ENCODE measurements at places on chromosomes 16 and 17.

DNA sequence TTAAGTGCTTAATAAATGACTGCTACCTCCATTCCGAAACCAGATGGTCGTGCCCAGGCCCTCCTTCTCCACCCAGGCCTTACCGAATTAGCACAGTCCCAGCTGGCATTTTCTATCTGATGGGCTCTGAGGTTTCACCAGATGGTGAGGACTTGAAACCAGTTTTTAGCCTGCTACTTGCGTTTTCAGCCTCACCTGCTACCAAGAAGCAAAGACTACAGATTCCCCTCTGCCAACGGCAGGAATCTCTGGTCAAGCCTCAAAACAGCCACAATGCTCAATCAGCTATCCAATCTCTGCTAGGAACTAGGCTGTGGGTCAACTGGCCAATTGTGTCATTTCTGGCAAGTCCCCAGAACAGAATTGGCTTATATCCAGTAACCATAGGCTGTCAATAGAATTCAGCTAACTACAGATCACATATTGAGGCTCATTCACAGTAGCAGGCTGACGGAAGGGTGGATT is 11.7 kb downstream of the PECAM1 start:
- DNase-seq: peak; percentile 97

DNA sequence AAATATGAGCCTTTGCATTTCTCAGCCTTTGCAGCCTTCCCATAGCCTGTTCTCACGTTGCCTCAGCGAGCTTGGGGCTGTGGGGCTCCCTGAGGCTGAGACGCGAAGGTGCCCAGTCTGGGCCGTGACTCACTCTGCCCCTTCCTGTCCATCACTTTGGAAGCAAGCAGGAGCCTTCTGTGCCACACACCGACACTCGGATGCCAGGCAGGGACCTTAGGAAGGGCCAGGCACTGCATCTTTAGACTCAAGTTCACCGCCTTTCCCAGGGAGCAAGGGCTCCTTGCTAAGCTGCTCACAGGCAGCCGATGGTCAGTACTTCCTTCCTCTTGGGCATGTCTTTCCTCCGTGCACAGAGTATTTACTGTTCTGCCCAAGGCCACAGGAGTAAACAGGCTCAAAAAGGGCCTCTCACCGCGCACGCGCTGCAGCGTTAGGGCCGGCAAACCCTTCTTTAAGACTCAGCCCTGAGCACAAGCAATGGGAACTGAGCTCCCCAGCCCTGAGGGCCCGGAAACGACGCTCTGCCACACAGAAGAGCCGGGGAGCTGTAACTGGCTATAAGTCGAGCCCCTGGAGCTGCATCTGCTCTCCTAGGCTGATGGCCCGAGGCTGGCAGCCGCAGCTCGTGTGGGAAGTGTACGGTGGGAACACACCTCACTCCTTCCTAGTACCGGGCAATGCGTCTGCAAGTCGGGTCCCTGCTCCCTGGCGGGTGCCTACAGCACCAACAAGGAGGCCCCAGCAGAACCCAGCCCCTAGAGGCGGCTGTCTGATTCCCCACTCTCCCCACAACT is 7.2 kb downstream of the TIMM22 start:
- no peak for DNase-seq

DNA sequence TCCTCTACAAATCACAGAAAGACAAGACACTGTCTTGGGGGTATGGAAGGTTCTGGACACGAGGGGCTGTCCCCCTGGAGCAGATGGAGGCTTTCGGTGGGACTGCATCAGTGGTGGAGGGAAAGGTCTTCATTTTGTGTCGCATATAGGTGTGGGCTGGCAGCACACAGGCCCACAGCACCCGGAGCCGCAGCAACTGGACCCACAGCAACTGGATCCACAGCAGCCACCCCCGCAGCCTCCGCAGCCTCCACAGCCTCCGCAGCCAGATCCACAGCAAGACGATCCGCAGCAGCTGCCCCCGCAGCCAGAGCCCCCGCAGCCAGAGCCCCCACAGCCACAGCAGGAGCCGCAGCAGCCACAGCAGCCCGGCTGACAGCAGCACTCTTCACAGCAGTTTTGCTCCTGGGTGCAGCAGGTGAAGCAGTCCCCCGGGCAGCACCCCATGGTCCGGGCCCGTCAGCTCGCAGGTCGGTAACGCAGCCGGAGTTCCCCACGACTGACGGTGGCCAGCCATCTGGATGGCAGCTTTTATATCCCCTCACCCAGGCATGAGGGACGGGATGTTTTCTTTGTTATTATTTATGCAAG is at the start of gene KRTAP17-1:
Gene KRTAP17-1, minus strand, starts transcription at position 507 of the 591 bp plus-strand sequence. Its CDS starts 60 bp downstream, at position 447.
- DNase-seq: no peak

GRCh38 chr16:2035431-2036199 is 8.9 kb downstream of the NHERF2 start:
- no peak for DNase-seq

DNA sequence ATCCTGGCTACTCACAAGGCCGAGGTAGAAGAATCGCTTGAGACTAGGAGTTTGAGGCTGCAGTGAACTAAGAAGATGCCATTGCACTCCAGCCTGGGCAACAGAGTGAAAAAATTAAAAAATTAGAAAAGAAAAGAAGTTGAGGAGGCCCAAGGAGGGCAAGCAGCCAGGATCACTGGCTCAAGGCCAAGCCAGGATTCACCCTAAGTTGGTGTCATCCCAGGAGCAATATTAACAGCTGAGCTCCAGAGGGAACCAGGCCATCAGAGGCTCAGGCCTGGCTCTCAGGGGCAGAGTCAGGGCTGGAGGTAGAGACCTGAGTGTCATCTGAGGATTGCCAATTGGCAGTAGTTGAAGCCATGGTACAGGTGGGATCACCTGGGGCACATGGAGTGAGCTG is 20.7 kb downstream of the DRC3 start:
- no peak for DNase-seq

DNA sequence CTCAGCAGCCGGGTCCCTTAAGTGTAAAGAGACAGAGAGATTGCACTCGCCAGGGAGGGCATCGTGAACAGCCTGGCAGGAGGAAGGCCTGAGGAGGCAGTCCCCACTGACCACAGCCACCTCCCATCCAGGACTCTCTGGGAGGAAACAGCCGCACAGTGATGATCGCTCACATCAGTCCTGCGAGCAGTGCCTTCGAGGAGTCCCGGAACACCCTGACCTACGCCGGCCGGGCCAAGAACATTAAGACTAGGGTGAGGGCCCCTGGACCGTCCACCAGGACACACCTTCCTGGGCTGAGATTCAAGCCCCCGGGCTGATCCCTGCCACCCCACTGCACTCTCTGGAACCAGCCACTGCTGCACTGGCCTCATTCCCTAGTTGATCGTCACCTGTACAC is 14.0 kb downstream of the BTBD17 start:
- DNase-seq: no peak

DNA sequence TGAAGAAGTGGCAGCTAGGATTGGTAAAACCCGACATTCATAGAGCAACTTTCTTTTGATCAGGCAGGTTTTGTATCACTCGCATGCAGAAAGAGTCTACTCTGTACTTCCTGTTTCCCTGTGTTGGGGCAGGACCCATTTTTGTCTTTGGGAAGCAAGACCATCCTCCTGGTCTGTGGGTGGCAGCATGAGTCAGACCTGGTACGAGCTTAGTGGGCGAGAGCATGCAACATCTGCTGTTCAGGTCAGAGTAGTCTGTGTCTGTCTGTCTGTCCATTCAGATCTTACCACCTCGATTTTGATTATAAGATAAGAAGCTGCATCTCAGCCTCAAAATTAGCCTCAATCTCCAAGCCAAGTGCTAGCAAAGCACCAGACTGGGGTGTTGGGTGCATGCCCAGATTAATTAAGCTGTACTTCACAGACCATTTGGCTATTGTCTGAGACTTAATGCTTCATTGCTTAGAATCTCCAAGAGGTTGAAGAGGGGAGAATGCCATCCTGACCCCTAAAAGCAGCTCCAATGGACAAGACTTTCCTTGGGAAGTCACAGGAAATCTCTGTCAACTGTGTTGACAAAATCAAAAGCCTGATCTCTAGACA is 110.9 kb downstream of the XYLT1 start:
- no peak for DNase-seq

DNA sequence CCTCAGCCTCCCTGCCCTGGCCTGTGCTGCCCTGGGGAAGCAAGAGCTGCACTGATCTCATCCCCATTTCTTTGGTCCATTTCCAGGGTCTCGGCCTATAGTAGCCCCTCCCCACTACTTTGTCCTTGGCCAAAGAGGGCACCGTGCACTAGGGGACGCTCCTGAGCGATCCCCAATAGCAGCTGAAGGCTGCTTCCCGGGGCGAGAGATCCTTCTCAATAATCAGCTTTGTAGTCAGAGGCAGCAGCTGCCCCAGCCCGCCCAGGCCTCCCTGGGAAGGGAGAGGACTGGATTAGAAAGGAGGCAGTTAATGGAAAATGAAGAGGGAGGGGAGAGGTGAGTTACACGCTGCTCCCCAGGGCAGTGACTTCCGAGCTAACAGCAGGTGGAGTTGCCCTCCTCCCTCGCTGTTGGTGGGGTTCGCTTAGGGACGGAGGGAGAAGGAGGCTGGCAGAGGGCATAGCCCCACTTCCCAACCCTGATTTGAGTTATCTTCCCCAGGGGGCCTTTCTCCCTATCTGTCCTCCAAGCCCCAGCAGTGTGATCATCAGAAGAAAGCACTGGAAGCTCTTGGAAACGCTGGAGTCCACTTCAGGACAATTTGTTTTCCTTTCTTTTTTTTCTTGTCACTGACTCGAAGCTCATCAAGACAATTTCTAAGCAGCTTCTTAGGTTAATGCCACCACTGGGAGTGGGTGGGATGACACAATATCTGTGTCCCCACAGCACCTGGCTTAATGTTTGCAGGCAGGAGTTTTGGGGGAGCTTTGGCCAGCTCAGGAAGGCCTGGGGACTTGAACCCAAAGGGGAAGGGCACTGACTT is 2.6 kb downstream of the MXRA7 start:
- DNase-seq: no peak

GRCh38 chr17:35630530-35631148 is 43.5 kb downstream of the AP2B1 start:
- no peak for DNase-seq

- no peak for DNase-seq
Measured at GRCh38 chr17:37259030-37259735, 116.6 kb upstream of the C17orf78 start.

GRCh38 chr17:34203018-34203638 is 52.0 kb upstream of the CCL2 start:
- DNase-seq: no peak

DNA sequence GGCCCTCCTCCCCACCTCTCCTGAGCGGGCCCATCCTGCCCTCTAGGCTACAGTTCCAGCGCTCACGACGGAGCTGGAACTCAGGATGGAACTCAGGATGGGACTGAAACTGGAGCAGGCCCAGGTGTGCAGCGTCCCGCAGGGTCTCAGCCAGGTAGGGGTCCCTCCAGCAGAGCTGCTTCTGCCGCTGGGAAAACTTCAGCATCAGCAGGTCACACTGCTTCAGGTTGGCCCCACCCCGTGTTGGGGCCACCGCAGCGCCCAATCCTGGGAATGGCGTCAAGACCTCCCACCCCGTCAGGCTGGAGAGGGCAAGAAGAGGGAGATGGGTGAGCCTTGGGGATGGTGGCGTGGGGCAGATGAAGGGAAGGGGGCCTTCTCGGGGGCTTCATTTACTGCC is 62.6 kb upstream of the TMEM97 start:
- DNase-seq: no peak

DNA sequence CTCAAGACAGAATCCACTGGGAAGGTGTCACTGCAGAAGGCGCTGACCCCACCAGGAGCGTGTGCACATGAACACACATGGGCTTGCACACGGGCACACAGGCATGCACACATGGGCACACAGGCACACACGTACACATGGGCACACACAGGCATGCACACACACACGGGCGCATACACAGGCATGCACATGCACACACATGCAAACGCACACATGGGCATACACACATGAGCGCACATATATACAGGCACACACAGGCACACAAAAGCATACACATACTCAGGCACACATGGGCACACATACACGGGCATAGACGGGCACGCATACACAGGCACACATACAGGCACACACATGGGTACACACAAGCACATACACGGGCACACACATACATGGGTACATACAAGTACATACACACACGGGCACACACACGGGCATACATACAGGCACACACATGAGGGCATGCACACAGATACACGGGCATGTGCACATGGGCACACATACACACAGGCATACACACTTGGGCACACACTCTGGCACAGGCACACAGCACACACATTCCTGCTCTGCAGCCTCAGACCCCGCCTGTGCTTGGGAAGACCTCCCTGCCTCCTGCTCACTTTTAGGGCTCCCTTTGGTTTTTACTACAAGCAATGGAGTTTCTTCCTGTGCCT is 86.8 kb downstream of the ZNF778 start:
- no peak for DNase-seq

DNA sequence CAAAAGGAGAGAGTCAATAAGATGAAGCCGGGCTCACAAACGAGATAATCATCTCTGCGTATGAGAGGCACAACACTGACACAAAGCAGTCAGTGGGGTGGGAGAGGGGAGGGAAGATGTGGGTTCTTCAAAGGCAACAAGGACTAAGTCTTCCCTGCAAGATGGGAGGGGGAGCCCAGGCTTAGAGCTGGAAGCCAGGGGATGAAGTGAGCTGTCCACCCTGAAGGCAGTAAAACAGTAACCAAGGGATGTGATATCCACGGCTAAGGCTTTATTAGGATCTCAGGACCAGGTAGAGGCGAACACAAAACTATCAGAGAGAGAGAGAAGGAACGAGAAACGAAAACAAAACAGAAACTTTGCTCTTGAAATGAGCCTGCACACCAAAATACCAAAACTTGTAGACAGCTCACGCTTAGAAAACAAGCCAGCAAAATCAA is 115.9 kb downstream of the DYNLRB2 start:
- DNase-seq: peak; percentile 52

DNA sequence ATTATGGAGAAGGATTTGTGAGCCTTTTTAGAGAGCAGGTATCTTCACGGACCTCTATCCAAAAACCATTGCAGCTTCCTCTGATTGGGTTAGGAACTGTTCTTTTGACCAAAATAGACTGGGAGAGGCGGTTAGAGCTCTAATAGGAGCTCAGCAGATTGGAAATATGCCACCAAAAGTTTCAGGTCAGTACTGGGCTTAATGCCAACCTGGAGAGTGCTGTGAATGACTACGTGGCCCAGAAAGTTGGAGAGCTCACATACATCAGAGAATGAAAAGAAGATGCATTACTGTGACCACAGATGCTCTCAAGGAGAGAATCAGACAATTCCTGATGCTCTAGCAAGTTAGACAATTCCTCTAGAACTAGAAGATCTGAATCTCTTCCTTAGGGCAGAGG is 86.5 kb downstream of the ABCA8 start:
- DNase-seq: no peak

- no peak for DNase-seq
Measured at GRCh38 chr16:75379339-75379738, 54.0 kb downstream of the CFDP1 start.

DNA sequence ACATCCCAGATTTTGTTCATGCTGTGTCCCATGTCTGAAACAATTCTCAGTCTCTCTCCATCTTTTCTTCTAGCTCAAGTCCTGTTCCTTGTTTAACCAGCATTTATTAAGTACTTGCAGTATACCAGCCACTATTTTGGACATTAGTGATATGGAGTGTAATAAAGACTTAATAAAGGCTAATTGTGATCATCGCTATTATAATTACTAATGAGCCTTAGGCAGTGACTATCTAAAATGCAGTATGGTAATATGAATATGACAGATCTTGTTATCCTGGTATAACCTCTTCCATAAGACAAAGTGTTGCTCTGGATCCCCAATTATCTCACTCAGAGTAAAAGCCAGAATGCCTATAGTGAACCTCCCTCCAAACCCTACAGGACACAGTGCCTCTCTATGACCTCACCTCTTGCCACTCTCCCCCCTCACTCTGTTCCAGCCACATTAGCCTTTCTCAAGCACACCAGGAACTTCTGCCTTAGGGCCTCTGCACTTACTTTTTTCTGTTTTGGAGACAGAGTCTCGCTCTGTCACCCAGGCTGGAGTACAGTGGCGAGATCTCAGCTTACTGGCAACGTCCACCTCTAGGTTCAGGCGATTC is 1.8 kb upstream of the FLOT2 start:
- no peak for DNase-seq

Data from MM.1S (cell line).